ENCODE measurements at places on chromosomes 4 and X. TPM values are rescaled to one million over a fixed set of nuclear protein-coding genes. Genes with fewer than 3 reads are reported as not detected.

The XAGE2 gene
- not detected for total RNA-seq

DNA sequence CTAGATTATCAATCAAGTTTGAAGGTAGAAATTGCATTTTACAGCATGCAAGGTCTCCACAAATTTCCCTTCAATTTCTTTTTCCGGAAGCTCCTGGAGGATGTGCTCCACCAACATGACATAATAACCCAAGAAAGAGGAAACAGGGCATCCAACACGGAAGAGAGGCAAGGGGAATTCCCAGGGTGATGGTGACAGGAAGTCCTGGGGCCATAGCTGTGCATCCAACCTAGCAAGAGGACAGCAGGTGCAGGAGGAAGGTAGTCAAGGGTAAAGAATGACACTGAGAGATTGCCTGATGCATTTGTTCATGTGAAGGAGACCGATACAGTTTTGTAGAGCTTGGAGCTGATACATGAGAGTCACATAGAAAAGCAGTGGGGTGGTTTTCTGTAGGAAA lies 115.7 kb upstream of the LSM6 start:
- no peak for DNase-seq

GRCh38 chr4:42280327-42281095 lies 116.8 kb upstream of the SHISA3 start:
- DNase-seq, result no peak

DNA sequence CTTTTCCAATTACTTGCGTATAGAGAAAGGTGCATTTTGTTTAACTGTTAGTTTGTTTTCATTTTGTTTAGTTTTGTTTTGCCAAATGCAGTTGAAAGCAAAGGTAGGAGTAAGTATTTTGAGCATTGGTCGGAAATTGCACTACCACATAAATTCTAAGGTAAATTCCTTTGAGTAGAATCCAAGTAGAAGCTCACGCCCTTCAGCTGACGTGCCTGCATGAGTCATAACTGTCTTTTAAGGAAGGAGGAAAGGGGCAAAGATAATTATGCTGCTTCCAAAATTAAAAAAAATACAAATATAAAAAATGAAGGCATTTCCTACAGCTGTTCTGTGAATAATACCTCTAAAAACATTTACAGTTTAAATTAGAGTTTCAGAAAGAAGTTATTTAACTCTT lies 110.2 kb upstream of the MYOZ2 start:
- no peak for DNase-seq

DNA sequence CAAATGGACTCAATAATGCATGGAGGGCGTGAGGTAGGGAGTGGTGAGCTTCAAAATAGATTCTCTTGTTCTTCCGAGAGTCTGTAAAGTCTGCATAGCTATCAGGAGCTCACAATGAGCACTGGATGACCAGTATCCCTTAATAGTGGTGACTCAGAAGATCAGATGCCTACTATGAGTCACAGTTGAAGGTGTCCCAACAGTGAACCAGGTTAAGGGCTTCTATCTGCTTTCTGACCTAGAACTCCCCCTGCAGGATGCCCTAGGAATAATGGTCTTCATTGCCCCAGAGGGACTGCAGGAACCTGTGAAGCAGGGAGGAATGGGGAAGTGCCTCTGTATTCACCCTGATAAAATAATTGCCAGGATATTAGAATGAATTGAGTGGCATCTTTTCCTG lies 22.1 kb downstream of the DGKK start:
- DNase-seq, result no peak

DNA sequence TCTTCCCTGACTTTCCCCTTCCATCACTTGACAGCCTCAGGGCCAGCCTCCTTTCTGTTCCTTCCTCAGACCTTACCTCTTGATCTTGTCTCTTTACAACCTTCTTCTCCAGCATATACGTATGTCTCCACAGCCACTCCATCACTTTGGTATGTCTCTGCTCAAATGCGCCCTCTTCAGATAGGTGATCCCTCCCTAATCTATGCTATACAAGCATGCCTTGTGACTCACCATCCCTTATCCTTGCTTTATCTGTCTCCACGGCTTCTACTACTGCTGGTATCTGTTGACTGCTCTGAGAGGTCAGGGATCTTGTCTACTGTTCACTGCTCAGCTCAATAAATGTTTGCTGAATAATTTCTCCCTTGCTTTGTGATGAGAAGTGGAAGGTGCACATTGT lies 9.0 kb downstream of the ARAP2 start:
- DNase-seq, result no peak
